ENCODE measurements at places on chromosomes 5 and 9.

- no peak for DNase-seq
Measured at GRCh38 chr9:38421498-38422211, 2.6 kb downstream of the IGFBPL1 start.

GRCh38 chr5:132641241-132641723 is 16.7 kb upstream of the IL13 start:
- DNase-seq: peak; percentile 84

- no peak for DNase-seq
Measured at GRCh38 chr9:9612270-9612669, 1000.5 kb downstream of the PTPRD start.

GRCh38 chr5:39466846-39467245 is 42.1 kb upstream of the DAB2 start:
- DNase-seq: no peak

DNA sequence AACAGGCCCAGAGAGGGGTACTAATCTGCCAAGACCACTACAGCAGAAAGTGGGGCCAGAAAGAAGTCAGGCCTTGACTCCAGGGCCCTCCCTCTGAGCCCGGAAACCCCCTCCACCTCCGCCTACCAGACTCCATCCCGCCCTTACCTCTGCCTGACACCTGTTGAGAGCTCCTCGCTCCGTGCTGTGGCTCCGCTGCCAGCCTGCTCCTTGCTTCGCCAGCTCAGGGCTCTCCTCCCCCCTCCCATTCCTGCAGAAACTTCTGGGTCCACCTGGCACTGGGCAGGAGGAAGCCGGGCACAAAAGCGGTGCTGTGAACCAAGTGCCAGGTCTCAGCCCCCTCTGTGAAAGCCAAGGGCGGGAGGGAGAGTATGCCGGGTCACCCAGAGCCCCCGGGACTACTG is 6.4 kb upstream of the ST6GALNAC6 start:
- DNase-seq: peak; percentile 79
